ENCODE measurements at places on chromosomes 6 and 20.

DNA sequence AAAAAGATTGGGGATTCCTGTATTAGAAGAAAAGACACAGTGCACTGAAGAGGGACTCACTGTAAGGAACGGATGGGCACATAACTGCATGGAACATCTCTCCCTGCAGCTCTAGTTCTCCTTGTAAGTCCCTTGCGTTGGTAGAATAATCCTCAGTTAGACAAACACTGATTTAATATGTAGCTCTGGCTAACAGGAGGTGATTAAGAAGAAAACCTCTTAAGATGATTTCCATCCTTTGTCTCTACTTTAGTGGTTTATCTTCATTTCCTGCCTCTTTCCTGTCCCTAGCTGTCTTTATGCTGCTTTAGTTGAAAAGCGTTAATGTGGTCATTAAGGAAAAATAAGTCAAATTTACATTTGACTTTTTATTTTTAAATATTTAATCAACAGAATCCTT, 86.6 kb downstream of the SLC16A10 start:
- DNase-seq: no peak

DNA sequence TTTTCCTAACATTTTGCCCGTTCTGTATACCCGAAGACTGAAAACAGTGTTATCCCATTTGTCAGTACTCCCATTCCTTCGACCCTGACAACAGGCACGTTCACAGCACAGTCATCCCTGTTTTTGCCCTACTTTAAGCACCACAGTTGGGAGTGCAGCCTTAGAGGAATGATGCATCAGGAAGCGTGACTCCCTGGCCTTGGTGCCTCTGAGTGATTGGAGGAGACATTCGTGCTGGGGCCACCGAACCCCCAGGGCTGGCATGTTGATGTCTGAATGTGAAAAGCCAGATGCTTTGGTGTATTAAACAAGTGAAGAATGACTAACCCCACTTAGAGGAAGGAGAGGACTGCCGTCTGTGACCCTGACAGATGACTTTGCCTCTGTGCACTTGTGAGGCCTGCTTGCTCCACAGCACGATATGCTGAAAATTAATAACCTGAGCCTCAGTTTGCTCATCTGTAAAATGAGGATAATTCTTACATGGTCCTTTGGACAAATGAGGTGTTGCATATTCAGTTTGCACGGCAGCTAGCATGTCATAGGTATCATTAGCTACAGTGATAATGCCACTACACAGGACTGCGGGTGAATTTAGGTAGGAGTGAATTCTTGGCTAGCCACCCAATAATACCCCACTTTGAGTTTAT, 36.0 kb downstream of the STK35 start:
- no peak for DNase-seq

DNA sequence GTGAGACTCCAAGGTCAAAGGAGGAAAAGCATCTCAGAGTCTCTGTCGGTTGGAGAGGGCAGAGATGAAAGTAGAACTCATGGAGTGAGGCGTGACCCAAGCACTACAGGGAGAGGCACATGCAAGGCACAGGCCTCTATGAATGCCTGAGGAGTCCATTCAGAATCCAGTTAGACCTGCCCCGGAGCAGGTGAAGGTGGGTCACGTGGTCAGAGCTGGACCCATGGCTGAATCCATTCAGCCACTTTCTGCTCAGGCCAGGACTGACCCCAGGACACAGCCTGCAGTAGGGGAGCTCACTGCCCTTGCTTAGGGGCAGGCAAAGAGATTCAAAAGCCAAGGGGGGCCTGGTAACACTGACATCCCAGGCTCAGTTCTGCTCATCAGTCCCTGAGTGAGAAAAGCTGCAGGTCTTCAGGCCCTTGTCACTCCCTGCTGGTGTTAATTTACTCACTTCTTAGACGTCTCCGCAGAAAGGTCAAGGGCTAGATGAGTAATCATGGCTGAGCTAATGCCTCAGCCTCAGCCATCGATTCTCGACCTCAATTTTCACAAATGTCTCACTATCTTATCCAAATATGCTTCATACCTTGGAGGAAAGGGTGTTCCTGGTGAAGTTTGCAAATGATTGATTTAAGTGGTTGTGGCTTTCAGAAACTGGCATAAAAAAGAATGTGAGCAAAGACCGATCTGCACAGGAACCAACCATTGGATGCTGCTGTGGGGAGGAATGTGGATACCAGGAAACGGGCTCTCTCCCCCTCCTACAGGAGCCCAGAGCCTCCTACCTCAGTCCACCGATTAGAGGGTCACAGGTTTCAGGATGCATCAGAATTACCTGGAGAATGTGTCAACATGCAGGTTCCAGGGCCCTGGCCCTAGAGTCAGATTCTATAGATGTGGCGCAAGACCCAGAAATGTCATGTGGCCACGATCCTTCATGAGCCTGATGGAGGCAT, 584.4 kb downstream of the PTPRT start:
- no peak for DNase-seq

DNA sequence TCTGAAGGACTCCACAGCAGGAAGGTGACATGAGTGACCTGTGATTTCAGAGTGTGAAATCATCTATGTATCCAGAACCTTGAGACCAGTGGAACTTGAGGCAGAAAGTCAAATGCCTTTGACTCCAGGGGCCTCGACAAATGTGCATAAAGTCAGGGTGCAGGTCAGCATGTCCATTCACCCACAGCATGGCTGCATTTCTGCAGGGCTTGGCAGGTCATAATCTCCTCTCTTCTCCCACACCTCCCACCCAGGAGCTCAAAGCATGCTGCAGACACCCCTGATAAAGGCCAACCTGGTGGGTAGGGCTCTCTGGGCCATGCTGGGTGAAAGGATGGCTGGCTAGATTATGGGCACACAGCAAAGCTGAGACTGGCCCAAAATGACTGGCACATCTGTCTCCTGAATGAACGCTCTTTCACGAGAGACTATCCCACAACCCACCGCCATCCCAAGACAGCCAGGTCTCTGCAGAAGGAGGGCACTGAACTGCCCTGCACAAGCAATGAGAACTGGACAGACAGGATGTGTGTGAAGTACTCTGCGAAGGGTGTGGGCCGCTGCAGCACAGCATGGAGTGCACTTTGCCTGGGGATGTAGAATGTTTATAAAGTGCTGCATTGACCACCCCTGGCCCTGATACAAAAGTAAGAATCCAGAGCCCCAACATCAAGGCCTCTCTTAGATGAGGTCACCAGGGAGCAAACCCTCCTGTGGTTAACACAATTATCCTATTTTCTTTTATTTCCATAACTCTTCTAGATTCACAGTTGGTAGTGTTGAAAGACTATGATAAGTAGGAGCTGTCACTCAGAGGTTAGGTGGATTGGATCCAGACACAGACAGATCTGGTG, 78.2 kb upstream of the NXT1 start:
- DNase-seq: no peak

- no peak for DNase-seq
Measured at GRCh38 chr6:137788248-137788647, 78.8 kb upstream of the TNFAIP3 start.

DNA sequence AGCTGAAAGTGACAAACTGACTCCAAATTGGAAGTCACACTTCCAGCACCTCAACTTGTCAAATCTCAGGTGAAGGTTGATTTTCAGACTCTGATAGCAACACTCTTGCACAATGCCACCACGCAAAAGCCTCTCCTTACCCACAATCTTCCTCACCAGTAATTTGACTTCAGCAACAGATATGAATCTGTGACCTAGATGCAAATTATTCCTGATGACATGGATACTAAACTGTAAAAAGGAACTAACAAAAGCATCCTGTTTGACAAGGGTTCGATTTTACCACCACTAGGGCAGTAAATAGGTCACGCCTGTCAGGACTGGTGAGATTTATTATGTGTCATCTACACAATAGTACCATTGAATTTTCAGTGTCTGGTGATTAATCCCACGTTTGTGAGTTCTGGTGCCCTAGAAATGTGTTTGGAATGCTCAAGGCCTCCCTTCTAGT, 134.4 kb upstream of the COL21A1 start:
- DNase-seq: no peak

DNA sequence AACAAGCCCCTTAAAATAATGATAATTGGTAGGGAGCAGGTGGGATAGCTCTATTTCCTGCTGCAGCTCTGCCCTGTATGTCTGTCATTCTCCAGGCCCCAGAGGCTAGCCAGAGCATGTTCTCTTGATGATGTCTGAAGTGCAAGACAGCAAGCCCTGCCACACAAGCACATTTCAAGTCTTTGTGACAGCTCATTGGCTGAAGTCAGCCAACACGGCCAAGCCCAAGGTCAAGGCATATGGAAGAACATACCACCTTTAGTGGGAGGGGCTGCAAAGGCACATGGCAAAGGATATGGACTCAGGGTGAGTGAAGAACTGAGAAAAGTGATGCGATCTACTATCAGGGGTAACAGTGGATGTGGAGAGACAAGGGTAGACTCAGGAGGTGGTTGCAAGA, 116.1 kb downstream of the PRND start:
- no peak for DNase-seq

DNA sequence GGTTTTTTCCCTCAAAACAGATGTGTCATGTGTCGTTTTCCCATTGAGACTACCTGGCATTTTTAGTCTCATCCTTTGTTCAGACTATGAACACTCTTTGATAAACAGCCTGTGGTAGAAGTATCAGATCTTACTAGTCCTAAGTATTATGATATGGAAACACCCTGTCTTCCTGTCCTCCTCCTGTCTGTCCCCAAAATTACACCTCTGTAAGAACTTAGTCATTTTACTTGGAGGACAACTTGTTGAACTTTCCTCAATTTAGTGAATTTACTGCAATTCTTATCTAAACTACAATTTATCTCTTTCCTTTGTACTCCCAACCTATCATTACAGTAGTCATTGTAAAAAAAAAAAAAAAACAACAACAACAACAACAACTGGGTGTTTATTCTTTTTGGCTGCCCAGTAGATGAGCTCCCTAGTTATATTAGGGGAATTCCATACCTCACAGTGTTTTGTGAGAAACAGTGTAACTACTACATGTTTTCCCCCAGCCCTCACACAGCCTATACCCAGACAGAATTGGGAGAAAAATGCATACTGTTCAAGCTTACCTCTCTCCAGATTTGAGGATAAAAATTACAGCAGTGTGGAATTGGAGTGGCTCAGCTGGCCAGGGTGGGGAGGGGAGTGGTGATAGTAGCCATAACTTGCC, 18.5 kb upstream of the ERVFRD-1 start:
- DNase-seq: no peak

DNA sequence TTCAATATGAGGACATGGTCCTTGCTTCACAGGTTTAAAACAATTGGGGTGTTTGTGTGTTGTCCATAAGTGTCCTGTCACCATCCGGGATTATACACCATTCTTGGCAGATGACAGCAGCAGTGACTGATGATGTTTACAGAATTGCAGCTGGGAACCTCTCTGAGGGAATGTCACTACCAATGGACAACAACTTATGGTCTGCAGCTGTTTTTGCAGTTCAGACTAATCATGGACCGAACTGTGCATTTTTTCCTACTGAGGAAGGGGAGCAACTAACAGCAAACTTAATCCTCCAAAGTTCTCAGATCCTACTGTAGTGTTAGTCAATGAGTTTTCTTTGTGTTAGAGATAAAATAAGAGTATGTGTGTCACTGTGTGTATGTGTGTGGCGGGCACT, 26.0 kb downstream of the FAM229B start:
- no peak for DNase-seq

GRCh38 chr6:31720196-31720770, 1.3 kb downstream of the LY6G6C start:
- DNase-seq: no peak

- DNase-seq: no peak
Measured at GRCh38 chr20:63021356-63022321, 14.9 kb upstream of the BHLHE23 start.

- no peak for DNase-seq
Measured at GRCh38 chr6:34709386-34709785, 12.8 kb upstream of the ILRUN start.

DNA sequence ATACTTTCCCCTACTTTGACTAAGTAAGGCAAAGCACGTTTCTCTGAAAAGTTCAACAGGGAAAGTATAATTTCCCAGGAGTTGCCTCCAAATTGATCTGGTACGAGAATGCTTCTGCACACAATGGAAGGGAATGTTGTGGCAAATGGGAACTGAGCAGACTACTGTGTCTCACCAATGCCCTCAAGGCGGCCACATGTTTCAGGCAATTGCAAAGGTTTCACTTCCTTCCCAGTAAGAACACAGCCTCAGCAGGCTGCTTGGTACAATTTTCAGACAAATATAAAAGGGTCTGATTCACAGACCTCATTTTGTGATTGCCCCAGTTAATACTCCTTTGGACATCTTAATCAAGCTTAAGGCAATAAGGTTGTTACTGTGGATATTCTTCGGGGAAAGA, 71.2 kb downstream of the KIAA0319 start:
- no peak for DNase-seq

DNA sequence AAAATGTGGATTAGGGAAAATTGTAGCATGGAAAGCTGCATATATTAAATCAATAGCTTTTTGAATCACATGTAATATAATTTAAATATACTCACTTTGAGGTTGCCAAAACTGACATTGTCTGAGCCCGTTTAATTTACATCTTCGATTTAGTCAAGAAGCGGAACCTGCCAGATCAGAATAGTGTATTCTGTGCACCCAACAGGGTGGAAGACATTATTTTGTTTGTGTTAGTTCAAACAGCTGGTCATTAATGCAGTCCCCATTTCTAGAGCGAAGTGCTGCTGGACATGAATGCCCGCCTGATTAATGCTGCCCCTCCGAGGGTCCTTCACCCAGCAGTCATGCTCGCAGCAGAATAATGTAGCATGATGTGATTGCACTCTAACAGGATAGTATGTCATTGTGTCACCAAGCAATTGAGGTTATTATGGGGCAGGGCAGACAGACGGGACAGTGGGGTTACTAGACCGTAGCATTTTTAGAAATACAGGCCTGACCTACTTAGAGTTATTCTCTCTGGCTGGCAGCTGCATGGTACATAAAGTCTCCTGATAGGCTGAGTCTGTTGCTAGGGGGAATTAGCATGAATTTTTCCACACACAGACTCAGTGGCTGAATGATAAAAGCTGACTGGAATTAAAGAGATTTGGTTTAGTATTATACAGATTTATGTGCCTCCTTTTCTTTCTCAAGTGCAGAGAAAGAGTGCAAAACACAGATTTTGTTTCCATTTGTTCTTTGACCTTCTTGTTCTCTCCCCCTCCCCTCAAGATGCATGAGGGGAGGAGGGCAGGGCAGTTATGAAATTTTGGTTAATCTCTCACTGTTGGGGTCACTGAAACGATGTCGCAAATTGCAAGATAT, 147.1 kb downstream of the PRL start:
- DNase-seq: no peak

GRCh38 chr20:50100552-50100951, 12.4 kb downstream of the UBE2V1 start:
- DNase-seq: no peak

GRCh38 chr6:55199239-55199638, 24.9 kb downstream of the HCRTR2 start:
- no peak for DNase-seq

Data from NCI-H187 treated with DMSO at 0.1 percent for 48 hours (cell line).